Stimulated activated CD4-positive, alpha-beta T cell treated with anti-CD3 and anti-CD28 coated beads, Interleukin-1b, Interleukin-23, amount 100 ng/mL, for 4 hours (primary cell): ENCODE measurements at places on chromosomes 16 and 17.

- DNase-seq: no peak
Observed at GRCh38 chr16:8678068-8678927, 3.9 kb downstream of the ABAT start.

DNA sequence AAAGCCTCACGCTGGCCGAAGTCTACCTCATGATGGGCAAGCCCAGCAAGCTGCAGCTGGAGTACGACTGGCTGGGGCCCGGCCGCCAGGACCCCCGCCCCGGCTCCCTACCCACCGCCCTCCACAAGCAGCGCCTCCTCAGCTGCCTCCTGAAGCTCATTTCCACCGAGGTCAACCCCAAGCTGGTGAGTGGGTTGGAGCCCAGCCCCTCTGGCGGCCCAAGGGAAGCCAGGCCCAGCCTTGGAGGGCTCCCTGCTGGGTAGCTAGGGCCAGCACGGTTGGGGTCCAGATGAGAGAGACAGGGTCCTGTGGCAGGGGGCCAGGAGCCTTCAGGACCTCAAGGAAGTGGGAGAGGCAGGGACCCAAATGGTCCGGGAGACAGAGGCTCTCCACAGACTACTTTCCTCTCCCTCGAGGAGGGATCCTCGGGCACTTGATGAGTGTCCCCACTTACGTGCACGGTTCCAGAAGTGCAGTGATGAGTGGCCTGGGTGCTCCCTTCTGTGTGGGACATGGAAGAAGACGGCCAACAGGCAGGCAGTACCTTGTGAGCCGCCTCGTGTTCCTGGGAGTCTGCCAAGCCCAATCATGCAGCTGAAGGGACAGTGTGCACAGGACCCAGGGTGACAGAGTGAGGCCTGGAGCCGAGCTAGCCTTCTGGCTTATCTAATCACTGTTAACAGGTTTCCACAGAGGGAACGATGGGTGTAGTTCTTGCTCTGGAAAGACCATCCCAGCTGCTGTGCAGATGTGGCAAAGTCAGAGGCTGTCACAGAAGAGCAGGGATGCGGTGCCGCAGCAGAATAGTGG, 21.1 kb upstream of the JPT2 start:
- no peak for DNase-seq

DNA sequence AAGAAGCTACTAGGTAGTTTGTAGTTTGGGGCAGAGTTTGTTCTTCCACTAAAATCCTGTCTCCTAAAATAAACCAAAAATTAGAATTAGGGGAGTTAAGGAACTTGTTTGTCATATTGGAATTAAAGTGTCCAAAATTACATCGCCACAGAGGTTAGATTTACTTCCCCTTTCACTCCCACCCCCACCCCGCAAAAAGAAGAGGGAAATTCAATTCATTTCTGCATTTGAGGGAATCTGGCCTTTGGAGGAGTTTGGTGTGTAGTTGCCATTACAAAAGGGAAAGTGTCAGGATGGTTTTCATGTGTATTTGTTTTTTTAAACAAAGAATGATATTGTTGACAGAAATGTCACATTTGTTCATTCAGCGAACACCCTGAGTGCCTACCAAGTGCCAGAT, 5.8 kb downstream of the TMEM97 start:
- DNase-seq: no peak

DNA sequence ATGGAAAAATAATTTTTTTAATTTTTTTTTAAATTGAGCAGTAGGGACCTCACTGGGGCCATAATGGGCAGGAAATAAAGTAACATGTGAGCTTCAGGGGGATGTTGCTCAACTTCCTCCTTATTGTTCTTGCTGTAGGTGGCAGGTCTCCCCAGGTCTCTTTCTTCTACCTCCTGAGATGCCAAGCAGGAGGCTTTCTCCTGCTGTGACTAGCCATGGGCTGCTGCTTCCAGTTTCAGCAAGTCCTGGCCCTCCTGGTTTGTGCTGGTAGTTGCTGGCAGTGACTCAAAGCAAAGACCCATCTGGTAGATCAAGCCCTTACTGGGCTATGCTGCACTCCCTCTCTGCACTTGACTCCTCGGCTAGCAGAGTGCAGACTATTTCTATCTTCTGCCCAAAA, 2.3 kb downstream of the DPEP2NB start:
- DNase-seq: no peak

DNA sequence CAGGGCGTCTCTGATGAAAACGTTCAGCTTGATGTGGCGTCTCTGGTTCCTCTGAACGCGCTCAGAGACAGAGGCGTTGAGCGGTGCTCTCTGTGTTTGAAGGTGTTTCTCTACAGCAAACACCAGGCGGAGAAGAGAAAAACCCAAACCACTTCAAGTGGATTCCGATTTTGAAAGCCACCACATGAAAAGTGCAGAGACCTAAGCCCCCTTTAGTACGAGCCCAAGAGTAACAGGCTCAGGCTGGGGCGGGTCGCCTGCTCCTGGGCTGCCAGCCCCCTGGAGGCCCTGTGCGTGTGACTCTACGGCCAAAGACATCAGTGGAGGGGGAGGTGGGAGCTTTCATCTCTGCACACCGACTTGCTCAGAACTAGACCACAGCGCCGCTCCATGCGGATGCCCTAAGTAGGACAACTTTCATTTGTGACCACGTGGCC, 328.4 kb downstream of the MAF start:
- DNase-seq: peak; percentile 33

- no peak for DNase-seq
Observed at GRCh38 chr17:34254651-34255380, at the start of gene CCL2. Gene CCL2, plus strand, starts transcription at chr17:34255285. Its CDS starts 65 bp downstream, at chr17:34255350.

- no peak for DNase-seq
Observed at GRCh38 chr17:44110011-44110686, 13.3 kb downstream of the HDAC5 start.

DNA sequence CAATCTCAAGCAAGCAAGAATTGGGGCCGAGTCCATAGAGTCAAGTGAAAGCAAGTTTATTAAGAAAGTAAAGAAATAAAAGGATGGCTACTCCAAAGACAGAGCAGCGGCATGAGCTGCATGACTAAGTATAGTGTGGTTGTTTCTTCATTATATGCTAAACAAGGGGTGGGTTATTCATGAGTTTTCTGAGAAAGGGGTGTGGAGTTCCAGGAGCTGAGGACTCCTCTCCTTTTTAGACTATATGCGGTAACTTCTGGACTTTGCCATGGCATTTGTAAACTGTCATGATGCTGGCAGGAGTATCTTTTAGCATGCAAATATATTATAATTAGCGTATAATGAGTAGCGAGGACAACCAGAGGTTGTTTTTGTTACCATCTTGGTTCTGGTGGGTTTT, 819.9 kb downstream of the KCNJ2 start:
- DNase-seq: no peak

DNA sequence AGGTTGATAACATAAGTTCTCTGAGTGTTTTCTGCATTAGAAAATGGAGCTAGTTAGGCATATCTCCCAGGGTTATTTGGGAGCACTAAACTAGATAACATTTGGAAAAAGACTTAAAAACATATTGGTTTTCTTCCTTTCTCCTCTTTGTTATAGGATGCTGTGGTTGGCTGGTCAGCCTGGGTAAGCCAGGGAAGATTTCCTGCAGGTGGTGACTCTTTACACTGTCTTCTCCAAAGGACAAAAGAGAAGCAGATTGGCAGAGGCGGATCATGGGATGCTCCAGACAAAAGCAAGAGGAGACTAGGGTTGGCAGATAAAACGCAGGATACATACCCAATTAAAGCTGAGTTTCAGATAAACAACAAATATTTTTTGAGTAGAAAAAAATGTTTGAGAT, 6.2 kb upstream of the CRYBA1 start:
- no peak for DNase-seq

GRCh38 chr16:28585674-28586073, 11.2 kb downstream of the SULT1A2 start:
- no peak for DNase-seq

GRCh38 chr17:44981221-44981968, 13.3 kb upstream of the C1QL1 start:
- DNase-seq: no peak

DNA sequence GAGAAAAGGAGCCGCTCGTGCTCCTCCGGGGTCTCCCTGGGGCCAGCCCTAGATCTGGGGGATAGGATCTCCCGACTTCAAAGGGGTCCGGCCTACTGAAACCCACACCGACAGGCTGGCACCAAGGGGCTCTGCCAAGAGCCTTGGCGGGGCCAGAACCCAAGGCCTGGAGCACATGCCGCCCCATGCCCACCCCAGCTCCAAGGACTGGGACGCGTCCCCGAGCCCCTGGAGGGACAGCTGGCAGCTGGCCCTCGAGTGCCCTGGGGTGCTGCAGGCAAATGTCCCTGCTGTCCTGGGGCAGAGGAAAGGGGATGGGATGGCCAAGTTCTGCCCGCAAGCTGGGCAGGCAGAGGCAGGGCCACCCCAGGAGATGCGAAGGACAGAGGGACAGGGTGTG, 31.8 kb upstream of the ZFPM1 start:
- no peak for DNase-seq

- no peak for DNase-seq
Observed at GRCh38 chr17:60269417-60269816, 119.6 kb downstream of the CA4 start.

DNA sequence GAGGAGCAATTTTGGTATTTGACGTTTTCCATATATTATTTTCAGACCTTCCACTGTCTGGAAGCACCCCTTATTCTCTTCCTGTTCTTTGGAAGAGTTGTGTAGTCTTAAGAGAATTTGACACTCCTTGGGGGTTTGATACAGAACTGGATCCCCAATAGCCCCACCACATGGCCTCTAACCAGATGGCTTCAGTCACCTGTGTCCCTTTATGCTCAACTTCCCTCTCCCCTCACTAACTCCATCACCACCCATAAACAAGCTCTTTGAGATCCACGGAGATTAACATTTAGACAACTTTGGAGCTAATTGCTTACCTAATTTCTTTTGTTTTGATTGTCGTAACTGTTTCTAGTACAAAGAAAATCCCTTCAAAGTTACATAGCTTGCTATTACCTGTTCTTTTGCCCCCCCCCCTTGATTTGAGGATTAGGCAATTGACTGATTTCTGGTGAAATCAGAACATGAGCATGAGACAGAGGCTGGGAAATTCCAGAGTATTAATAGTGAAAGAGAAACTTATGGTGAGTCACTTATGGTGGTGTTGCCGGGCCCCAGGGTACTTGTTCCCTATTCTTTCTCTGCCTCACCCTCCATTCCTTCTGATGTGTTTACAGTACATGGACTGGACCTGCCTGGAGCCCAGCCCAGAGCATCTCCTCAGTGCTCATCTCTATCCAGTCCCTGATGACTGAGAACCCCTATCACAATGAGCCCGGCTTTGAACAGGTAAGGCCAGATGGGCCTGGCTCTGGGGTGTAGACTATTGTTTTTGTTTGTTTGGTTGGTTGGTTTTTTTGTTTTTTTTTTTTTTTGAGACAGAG, 7.5 kb downstream of the UBE2Z start:
- peak; percentile 34 for DNase-seq

DNA sequence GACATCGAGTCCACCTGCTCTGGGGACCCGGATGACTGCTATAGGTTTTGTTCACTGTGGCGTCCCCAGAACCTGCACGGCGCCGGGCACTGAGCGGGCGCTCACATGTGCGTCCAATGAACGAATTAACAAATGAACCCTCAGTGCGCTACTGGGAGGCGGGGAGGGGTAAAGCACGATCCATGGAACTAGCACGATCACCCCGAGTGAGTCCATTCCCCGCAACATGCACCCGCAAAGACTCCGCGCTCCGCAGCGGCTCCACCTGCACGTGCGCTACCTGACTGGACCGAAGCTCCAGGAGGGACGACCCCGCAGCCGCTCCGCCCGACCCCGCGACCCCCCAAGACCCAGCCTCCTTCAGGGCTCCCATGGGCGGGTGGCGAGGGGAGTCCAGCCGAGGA, 491 bp downstream of the TRAP1 start:
- peak; percentile 40 for DNase-seq
